ENCODE measurements at places on chromosomes 3 and 15. TPM values are rescaled to one million over a fixed set of nuclear protein-coding genes. Genes with fewer than 3 reads are reported as not detected.

- no peak for DNase-seq
Observed at GRCh38 chr3:164451072-164451910, 627.0 kb downstream of the SI start.

GRCh38 chr3:81462921-81463320, 298.5 kb downstream of the GBE1 start:
- DNase-seq = no peak

- DNase-seq = no peak
Observed at GRCh38 chr3:71718072-71718471, 7.1 kb downstream of the EIF4E3 start.

- no peak for DNase-seq
Observed at GRCh38 chr3:173730391-173730790, 332.8 kb downstream of the NLGN1 start.

The SLC4A7 gene
- total RNA-seq = 22.6 TPM

GRCh38 chr3:127193775-127194174, 844 bp downstream of the PRR23E start:
- DNase-seq = no peak

DNA sequence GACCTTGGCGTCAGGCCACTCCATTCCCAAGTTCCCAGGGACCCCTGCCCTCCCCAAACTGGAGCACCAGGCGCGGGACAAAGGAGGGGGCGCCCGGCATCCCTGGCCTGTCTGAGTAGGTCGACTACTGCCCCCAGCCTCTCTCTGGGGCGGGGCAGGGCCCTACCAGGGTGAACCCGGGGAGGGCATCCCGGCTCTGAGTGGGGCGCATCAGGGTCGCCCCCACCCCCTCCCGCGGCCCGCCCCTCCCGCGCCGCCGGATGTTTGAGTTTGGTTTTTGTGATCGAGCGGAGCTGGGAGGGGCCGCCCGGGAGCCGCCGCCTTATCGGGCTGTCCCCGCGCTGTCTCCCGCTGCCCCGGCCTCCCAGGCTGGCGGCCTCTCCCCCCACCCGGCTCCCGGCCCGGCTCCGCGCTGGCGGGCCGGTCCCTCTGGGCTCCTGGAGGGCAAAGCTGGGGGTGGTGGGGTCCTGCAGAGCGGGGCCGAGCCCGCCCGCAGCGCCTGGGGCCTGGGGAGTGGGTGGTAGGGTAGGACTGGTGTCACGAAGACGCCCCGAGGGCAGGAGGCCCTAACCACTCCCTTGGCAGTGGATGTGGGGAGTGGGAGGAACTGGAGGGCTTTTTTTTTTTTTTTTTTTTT, 47.2 kb upstream of the SMAD6 start:
- DNase-seq = no peak

DNA sequence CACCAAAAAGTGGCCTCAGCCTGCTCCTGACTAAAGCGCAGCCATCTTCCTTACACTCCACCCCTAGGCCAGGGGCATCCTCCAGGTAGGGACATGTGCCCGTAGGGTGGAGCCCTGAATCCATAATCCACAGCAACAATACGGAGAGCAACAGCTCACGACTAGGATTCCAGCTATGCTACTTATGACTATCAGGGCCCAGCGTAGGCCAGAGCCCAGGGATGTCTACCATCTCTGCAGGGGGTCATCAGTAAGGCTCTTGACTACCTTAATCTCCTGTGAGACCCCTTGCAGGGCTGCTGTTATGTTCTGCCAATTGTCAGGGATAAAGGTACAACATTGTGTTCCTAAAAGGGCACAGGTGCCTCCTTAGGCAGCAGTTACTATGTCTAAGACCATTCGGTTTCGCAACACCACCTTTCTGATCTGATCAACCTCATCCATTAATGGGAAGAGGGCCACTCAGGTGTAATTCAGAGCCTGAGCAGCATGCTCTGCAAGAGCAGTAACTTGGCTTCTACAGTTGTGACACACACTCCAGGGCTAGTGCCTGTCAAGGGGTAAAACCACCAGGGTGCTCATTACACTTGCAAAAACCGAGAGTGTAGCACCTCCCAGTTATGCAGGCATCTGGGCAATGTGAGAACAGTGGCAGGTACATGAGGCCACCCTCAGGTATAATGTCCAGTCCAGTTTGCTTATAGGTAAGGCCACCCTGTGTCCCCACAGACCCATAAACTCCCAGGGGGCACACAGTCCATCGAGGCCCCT, 11.0 kb downstream of the CCRL2 start:
- DNase-seq = no peak

DNA sequence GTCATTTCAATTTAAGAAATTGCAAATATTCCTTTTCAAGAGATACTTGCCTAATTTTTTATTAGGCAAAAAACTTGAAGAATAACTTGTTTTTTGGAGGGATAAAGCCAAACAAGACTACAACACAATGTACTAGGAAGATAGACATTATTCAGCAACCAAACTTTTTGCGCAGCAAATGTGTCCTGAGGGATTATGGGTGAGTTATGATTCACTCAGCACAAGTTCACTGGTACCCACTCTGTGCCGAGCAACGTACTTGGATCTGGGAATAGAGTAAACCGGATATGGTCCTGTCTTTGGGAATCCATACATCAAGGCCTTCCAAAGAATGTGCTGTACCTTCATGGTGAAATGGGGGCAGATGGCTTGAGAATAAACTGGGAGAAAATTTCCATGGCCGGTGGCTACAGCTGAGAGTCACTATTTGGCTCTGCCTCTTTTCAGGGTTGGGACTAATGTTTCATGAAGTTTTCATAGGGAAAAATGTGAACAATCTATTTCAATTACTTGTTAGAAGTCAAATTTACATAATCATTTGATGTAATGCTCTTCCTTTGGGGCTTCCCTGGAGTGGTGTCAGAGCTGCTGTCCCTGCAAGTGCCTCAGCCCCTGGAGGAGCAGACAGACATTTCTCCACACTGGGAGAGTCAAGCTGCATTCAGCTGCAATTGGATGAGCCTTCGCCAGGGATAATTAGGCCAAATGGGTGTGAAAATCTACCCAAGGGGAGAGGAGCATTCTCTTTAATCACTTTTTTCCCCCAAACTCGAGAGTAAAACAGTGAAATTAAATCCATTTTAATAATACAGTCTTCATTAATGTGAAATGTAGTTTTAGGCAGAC, 315.2 kb downstream of the CLSTN2 start:
- DNase-seq = no peak

The ITPR1 gene
- total RNA-seq = 8.0 TPM

DNA sequence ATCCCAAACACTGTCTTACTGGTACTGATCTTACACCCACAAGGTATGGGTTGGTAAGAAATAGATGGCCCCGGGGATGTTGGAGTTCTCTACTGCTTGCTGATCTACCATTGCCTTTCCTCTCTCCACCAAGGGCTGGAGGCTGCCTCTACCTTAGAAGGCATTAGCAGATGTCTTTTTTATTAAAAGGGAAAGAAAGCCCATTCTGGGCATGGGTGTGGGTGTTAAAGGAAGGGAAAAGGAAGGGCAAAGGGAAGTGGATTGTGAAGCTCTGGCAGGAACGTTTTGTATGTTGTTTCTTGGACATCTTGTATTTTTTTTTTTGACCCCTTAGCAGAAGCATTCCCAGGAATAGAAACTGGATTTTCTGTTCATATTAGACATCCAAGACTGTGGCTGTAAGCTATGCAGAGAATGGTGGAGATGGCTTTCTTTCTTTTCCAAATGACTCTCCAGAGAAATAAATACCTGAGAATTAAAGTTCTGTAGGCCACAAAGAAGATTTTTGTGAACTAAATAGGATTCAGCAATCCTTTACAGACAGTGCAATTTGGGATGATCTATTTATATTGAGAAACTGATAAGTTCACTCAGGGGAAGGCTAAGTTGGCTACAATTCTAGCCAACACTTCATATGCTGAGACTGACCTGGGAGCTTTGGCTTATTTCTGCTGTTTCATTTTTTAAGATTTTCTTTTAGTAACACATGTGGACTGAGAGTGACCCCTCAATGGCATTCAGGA, 108.8 kb downstream of the TOP2B start:
- no peak for DNase-seq

The ZDHHC19 gene
- total RNA-seq = not detected

Measured in A673 (cell line).